Urinary bladder (tissue), 4 donors: ENCODE measurements at places on chromosomes 7 and 10. TPM values are rescaled to one million over a fixed set of nuclear protein-coding genes. Genes with fewer than 3 reads are reported as not detected.

MYO1G gene
- 1.8 TPM for total RNA-seq

VPS50 gene
- total RNA-seq = 105 TPM

STK31 gene
- total RNA-seq = 0.90 TPM

CCDC7 gene
- total RNA-seq = 109 TPM

SLC13A1 gene
- not detected for total RNA-seq

SEMA4G gene
- 1.2 TPM for total RNA-seq
